Fibroblast of skin of right biceps (primary cell): ENCODE measurements at places on chromosomes 6 and 20.

GRCh38 chr6:88059191-88059590 is 11.6 kb downstream of the SPACA1 start:
- no peak for DNase-seq

DNA sequence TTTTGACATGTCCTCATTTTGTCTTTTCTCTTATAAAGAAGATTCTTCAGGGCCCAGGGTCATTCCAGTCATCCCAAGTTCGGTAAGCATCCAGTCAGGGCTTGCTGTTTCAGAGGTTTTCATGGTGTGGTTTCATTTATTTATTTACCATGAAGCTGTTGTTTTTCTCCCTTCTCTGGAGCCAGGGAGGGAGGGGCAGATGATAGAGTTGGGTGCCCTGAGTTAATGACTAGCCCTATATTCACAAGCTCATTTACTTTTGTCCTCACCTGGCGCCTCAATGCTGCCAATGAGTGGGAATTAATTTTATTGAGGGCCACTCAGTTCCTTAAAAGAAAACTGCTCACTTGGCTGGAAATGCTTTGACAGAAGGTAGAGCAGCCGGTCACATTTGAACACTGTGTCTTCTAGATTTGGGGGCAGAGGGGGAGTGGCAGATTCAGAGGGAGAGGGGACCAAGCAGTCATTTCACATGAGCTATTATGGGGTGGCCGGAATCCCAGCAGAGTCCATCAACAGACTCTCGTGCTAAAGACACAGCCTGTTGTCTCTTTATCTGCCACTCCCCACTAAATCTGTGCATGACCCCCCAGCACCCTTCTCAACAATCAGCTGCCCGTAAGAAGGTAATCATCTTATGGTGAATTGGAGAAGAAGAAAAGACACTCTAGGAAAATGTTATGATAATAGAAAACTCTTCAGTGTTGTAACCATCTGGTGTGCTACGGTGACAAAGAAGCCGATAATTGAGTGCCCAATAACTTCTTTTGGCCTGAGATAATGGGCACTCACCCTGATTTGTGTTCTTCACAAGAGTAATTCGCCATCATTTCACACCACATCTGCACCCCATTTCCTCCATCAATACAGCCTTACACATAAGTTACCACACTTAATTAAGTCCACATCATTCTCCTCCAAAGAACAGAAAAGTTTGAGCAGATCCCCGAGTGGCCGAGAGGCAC is 573.5 kb upstream of the JAG1 start:
- no peak for DNase-seq

DNA sequence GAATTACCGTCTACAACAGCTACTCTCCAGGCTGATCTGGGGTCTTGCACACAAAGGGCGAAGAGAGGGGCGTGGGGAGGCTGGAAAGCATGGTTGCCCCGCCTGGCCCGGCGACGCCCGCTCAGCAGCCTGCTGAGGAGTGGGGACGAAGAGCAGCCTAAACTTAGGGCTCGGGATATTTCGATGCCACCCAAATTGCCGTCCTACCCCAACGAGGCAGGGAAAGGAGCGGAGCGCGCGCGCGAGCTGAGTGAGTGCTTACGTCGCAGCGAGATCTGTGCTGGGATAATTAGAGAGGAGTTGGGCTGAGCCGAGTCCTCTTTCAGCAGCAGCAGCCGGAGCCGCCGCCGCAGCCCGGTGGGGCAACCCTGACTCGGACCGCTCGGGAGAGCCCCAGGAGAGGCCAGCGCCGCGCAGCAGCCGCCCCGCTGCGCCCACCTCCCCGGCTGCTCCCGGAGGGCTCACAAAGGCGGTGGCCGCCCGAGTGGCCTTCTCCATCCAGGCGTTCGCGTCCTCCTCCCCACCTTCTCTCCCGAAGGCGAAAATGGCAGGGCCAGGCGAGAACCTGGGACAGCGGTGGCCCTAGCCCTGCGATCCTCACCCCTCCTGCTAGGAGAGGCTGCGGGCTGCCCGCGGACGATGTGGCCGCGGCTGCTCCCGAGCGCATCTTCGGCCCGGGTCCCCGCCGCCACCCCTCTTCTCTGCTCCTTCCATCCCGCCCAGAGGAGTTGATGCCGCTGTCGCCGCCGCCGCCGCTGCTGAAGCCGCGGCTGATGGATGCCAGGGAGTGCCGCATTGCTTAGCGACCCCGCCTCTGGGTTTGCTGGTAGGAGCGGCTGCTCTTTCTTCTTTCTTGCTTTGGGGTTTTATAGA is at the start of gene CLVS2:
Gene CLVS2 (plus strand): TSS at position 315 of the 873 bp plus-strand sequence. CDS start 1,543 bp downstream, outside the sequence.
- peak; percentile 27 for DNase-seq

DNA sequence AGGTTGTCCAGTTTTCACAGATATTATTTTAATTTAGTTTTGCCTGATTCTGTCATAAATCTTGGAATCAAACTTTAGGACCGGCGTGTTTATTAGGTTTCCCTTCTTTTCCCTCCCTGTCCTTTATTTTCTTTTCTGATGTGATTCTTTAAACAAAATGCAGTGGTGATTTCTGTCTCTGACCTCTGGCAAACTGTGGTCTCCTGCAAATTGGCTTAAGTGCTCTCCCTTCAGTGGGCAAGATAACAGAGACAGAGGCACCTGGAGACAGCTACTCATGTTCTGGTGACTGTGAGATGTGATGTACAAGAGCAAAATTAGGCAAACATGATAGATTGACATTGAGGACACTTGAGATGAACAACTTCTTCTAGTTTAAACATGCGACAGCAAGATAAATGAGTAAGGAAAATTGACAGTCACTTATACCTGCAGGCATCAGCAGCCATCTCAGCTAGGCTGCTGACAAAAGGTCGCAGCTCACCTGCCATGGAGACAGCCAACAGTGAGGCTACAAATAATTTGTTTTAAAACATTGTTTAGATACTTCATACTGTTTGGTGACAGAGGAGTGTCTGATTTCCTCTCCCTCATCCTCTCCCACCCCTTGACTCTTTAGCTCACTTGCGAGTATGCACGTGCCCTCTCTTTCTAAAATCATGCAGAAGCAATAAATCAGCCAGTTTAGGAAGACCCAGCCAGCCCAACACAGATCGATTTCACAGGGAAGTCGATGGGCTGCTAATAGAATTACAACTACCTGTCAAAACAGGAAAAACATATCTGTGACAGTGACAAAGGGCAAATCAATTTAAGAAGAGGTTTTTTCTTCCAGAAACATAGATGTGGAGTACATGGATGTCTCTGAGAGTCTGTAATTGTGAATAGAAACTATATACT is 63.4 kb upstream of the MAP3K7 start:
- no peak for DNase-seq

- no peak for DNase-seq
These were observed 10.5 kb upstream of the ANGPT4 start for GRCh38 chr20:926670-927069.

DNA sequence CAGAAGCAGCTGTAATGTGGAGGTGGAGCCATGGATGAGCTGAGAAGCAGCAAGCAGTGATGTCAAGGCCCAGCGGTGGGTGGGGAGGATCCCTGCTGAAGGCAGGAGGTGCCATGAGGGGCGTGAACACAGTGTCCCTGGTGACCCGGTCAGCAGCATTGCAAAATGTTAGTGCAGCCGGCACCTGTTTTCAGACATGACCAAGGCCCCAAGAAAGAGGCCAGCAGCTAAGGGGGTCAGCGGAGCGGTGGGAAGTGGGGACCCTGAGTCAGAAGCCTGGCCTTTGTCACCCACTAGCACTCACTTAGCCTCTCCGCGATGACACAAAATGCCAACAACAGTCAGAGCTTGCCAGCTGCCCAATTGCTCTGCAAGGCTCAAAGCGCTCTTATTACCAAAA is 51.9 kb downstream of the TMEM242 start:
- DNase-seq: no peak

GRCh38 chr6:26389349-26389894 is 6.5 kb downstream of the BTN2A2 start:
- peak; percentile 50 for DNase-seq

GRCh38 chr6:124142852-124143251 is 339.2 kb downstream of the NKAIN2 start:
- no peak for DNase-seq

GRCh38 chr6:52881996-52882841 is 27.3 kb downstream of the GSTA3 start:
- peak; percentile 78 for DNase-seq

DNA sequence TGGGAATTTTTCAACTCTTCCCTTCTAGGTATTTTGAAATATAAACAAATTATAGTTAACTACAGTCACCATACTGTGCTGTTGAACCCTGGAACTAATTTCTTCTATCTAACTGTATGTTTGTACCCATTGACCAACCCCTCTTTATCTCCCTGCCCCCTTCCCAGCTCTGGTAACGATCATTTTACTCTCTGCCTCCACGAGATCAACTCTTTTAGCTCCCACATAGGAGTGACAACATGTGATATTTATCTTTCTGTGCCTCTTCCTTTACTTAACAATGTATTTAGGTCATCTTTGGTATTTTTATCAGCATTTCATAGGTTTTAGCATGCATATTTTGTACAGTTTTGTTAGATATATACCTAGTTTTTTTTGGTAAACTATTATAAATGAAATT is 45.9 kb downstream of the ASXL1 start:
- DNase-seq: no peak

- DNase-seq: peak; percentile 33
These were observed 150.8 kb downstream of the GRIK2 start for GRCh38 chr6:101544286-101544685.

DNA sequence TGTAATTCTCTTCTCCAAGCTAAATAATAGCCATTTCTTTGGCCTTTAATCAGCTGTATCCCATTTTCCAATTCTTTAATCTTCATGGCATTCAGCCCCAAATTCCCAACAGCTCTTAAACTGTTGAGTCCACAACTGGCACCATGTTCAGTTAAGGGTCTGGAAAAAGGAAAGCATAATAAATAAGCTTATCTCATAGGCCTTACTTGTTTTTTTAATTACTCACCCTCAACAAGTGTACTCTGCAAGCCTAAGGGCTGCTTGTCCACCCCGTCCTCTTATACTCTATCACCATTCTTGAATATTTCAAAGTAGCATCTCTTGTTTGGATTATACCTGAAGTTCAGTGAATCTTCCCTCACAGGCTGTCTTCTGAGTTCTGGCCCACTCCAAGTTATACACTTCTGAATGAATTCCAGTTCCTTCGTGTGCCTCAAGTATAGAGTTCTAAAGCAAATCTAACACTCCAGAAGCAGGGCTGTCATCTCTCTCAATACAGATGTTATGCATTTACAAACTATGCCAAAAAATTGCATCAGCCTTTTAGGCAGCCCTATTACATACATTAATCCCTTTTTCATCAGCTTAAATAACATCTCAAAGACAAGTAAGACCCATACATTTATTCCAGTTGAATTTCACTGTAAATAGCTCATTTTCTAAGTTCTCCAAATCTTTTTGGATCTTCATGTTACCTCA is 98.7 kb downstream of the COL21A1 start:
- DNase-seq: peak; percentile 66

GRCh38 chr20:2350606-2351005 is 30.1 kb upstream of the TGM6 start:
- DNase-seq: no peak

DNA sequence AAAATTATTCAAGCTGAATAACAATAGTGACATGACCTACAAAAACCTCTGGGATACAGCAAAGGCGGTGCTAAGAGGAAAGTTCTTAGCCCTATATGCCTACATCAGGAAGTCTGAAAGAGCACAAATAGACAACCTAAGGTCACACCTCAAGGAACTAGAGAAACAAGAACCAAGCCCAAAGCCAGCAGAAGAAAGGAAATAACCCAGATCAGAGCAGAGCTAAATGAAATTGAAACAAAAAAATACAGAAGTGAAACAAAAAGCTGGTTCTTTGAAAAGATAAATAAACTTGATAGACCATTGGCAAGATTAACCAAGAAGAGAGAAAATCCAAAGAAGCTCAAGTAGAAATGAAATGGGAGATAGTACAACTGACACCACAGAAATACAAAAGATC is 47.6 kb upstream of the NOTCH4 start:
- DNase-seq: no peak

DNA sequence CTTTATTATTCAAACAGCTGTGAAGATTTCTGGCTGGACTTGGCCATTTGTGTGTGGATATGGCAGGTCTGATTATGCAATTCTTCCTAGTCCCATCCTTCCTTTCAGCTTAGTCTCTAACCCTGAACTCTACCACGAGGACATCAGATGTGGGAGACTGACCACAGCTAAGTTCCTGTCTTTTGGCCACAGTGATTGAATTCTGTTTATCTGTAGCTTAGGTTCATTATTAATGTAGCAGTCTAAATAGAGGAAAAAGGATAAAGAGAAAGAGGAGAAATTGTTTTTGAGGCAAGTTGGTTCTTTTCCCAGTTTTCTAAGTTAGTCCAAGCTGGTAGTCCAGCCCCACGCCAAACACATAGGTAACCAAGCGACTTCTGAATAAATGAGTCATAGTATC is 598.9 kb downstream of the RFPL4B start:
- DNase-seq: no peak

- DNase-seq: peak; percentile 22
These were observed 674 bp downstream of the MAPK14 start for GRCh38 chr6:36028088-36028876.

DNA sequence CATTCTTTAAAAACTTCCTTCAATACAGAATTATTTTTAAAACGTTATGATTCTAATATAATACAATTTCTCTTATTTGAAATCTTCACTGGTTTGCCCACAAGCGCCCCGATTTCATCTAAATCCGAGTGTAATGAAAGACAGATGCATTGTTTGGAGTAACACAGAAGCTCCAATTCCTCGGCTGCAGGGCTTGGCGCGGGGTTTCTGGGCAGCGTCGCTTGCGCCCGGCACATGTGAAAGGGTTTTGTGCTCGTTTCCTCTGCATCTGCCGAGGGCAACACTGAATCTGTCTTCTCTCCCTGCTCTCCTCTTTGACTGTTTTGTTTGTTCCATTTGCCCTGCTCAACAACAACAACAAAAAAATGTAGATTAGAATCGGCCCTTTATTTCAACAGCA is 248.6 kb upstream of the QKI start:
- no peak for DNase-seq

- DNase-seq: peak; percentile 96
These were observed 1111.4 kb upstream of the CITED2 start for GRCh38 chr6:140485740-140486449.

- DNase-seq: no peak
These were observed 1.5 kb upstream of the EFHC1 start for GRCh38 chr6:52418606-52419005.

DNA sequence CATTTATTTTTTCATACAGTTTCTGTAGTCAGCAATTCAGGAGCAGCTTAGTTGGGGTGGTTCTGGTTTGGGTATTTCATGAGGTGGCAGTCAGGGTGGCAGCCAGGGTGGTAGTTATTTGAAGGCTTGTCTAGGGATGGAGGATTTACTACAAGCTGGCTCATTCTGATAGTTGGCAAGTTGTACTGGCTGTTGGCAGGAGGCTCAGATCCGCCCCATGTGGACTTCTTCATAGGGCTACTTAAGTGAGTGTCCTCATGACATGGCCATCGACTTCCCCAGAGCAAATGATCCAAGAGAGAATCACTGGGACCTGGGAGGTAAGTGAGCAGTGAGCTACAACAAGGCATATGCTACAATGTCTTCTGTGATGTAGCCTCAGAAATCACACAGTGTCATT is 22.4 kb upstream of the CDKAL1 start:
- DNase-seq: no peak

- DNase-seq: peak; percentile 98
These were observed 235.7 kb upstream of the ZNF217 start for GRCh38 chr20:53829255-53829723.

GRCh38 chr6:75135450-75135849 is 70.4 kb downstream of the COL12A1 start:
- DNase-seq: peak; percentile 83

GRCh38 chr20:42945234-42945994 is 244.3 kb downstream of the PTPRT start:
- DNase-seq: no peak

GRCh38 chr6:138393871-138394783 is 9.9 kb upstream of the HEBP2 start:
- no peak for DNase-seq
